NCI-H1436 (cell line): ENCODE measurements at places on chromosomes 11 and 22.

DNA sequence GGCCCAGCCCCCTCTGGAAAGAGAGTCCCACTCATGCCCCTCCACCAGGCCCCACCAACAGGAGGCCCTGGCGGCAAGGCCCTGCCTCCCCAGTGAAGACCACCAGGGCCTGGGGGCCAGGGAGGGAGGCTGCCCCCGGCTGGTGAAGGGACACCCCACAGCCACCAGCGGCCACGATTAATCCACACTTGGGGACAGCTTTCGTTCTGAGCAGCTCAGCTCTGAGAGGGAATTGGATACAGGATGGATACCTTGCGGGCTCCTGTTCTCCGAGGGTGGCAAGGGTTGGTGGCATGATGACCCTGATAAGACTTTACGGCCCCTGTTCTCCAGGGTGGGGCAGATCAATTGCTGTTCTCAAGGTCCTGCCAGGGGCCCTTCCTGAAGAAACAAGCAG, 6.9 kb upstream of the NLRP6 start:
- no peak for DNase-seq

- DNase-seq = no peak
Observed at GRCh38 chr11:33722590-33723234, 13.5 kb downstream of the CD59 start.

- DNase-seq = no peak
Observed at GRCh38 chr11:86081455-86081854, 12.6 kb upstream of the PICALM start.

GRCh38 chr11:60211206-60211605, 28.3 kb upstream of the MS4A6A start:
- no peak for DNase-seq

DNA sequence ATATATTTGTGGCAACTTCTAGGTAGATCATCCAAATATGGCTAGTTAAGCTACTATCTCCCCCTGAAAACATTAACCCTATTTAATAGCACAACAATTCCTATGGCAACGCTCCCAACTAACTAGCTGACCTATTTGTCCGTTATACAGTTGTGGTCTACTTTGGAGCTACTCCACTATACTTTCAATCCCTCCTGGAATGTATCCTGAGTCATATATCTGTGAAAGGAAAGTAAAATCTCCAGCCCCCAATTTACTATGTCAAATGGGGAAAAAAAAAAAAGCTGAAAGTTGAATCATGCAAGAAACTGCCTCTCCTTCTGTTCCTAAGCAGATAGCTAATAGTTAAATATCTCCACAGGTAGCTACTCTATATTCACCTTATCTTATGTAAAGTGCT, 128.5 kb downstream of the CD44 start:
- DNase-seq = no peak

DNA sequence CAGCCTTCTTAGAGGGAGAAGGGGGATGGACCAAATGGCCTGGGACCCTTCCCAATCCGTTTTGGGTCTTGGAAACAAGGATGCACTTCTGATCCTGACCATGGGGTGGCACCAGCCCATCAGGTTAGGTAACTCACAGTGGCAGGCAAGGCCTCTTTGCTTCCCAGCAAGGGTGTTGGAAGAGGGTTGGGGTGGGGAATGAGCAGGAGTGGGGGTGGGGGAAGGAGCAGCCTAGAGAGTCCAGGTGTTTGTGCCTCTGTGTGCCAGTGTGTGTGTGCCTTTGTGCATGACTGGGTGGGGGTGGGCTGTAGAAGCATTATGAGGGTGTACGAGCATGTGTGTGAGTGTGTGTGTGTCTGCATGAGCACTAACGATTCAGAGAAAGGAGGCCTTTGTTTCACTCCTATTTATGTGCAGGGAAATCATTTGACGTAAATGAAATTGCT, 213.1 kb downstream of the INSC start:
- peak; percentile 79 for DNase-seq

GRCh38 chr11:11520231-11521015, 101.4 kb downstream of the GALNT18 start:
- no peak for DNase-seq

DNA sequence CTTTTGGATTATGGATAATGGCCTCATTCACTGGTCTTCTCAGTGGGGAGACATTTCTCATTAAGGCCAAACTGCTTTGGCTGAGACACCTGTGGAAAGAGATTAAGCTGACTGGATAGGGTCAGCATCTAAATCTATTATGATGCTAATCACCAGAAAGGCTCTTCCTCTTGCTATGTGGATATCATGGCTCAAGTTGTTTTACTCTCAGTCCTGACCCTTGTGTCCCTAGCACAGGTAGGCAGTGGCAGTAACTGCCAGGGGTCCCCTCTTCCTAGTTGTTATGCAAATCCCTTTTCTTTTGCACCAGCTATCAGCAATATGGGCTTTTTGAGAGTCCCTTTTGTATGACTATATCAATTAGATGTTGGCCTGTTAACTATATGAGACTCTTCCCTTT, 335.7 kb upstream of the PLET1 start:
- DNase-seq = no peak

- DNase-seq = no peak
Observed at GRCh38 chr11:21268036-21268435, 598.6 kb downstream of the NELL1 start.

DNA sequence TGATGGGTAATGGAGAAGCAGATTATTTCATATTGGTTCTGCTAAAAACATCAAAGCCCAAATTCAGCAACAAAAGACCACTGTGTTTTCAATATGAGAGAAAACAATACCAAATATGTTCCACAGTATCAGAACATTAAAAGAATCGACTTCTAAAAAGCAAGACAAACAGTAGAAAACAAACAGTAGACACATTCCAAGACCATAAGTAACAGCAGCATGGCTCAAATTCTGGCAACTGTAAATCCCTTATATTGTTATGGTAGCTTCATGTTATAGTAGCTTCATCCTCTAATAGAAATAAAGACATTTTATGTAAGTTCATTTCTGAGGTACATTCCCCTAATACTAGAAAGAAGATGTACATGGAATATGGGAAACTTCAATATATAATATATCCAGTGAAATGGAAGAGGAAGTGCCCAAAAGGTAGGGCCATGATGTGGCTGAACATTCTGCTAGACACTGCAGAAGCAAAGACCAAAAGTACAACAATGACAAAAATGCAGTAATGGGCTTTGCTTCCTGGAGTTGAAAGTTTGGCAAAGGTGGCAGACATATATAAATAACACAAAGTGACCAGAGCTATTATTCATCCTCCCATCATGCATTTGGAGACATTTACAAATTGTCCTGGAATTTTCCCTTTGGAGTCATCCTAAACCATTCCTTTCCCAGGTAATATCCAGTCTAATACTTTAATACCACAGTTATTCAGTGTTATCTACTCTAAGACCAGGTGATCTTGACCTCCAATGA, 299.9 kb downstream of the DCDC1 start:
- DNase-seq = no peak

GRCh38 chr11:85752890-85753581, 57.9 kb downstream of the SYTL2 start:
- DNase-seq = no peak

DNA sequence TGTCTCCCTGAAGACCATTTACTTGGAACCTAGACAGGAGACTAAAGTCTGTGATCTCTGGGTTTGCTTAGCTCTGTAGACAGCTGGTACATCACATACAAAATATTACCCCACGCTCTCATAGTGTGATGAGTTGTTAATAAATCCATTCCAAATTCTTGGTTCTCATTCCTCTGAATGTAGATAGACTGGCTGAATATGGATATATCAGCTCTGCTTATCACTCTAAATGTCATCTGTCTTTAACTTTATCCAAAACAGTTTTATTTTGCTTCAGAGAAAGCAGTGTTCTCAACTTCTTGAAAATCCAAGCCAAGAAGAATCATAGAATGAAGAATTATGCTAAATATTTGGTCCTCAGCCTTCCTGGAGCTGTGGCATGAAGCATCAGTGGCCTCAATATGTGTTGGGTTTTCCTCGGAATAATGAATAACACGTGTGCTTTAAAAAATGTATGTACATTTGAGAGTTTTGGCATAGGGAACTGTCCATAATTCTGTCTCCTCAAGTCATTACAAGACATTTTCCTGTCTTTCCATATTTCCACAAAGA, 10.5 kb upstream of the LDLRAD3 start:
- no peak for DNase-seq

DNA sequence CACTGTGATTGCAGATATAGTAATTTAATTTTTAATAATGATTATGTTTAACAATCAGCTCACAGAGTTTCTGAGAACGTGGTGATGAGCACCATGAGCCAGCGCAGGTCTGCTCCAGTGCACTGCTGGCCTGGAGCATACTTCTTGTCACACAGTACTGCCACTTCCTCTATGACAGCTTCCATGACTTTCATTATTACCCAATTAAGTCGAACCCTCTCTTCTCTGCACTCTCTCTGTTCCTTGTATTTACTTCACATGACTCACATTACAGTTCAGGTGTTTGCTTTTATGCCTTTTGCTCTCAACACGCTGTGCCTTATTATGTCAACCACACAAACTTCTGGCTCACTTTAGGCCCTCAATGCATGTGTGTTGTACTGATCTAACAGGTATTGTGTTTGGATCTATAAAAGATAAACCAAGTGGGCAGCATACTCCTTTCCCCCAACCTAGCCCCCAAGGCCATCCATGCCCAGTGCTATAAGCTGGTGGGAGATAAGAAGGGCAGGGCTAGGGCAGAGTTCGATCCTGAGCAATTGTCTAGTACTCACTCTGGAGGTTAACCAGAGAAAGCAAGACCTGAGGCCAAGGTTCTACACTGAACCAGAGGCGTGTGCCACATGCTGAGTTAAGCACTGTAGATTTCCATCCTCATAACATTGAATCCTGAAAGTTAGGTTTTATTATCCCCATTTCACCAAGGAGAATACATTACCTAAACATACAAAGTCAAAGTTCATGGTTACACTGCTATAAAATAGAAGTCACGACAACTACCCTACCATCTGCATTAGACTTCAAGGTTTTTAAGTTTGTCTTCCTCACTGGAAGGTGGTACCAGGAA, 356.5 kb downstream of the INSC start:
- peak; percentile 11 for DNase-seq

GRCh38 chr11:19209617-19210370, 8.0 kb upstream of the CSRP3 start:
- no peak for DNase-seq

GRCh38 chr11:5486421-5486820, 2.1 kb upstream of the OR52D1 start:
- DNase-seq = no peak

GRCh38 chr22:34903416-34903815, 162.5 kb upstream of the ISX start:
- no peak for DNase-seq

DNA sequence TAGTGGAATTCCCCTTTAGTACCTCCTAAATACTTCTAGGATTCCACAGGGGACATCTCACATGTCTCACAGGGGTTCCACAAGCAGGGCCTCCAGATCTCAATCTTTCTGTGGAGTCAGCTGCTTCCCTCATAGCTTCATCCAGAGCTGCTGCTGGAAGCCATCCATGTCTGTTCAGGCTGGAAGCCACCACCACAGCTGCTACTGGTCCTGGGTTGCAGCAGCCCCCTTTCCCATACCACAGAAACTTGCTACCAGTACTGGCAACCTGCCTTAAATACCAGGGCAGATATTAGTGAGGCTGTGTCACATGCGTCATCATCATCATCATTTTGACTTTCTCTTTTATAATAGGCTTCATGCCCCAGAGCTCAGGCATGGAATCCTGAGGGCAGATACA, 242.7 kb upstream of the NCAM1 start:
- DNase-seq = no peak

GRCh38 chr22:44465563-44465962, 32.5 kb downstream of the RTL6 start:
- no peak for DNase-seq

GRCh38 chr11:117456027-117456720, 128.5 kb downstream of the CEP164 start:
- DNase-seq = no peak

DNA sequence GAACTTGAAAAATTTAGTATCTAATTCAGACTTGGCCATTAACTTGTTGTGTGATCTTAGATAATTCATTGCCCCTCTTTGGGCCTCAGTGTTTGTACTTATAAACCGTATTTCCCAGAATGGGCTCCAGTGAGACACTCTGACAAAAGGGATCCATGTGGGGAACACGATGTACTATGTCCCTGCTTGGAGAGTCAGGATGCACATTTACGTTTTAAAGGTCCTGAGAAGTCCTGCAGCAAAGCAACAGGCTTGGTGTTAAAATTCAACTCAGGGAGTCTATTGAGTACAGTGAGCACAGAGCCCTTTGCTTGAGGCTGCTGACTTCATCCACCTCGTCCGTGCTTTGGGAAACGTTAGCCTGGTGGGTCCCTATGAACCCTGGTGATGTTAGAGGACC, 9.0 kb downstream of the WNT11 start:
- DNase-seq = no peak

GRCh38 chr11:113245216-113245615, 69.2 kb upstream of the TTC12 start:
- DNase-seq = no peak

DNA sequence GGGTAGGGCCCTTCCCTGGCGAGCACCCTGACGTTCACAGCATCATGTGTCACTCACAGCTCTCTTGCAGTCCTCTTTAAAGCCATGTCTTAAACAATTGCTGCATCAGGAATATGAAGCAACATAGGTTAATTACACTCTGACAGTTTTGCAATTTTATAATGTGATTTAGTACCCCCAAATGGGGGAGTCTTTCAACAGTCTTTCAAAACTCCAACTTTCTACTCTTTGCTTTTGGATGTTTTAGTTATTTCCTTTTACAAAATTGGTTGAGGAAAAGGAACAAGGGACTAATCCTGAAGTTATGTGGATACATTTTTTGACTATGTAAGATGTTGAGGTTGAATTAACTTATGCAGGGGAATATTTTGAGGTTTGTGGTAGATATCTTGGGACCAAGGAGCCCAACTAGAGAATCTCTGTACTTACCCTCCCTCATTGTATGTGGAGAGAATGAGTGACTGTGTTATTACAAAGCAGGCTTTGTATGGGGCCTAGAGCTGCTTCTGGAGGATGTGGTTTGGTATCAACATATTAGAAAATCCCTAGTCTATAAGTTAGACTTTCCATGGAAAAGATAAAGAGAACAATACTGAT, at the start of gene MMP8:
Gene MMP8, minus strand, starts transcription at position 51 of the 597 bp plus-strand sequence. CDS start 99 bp downstream, outside the sequence.
- DNase-seq = no peak

- DNase-seq = no peak
Observed at GRCh38 chr11:95330302-95330701, 99.3 kb upstream of the SESN3 start.

- DNase-seq = no peak
Observed at GRCh38 chr22:32269316-32269715, 14.2 kb upstream of the SLC5A4 start.

GRCh38 chr11:61883327-61883726, 8.0 kb downstream of the FADS3 start:
- no peak for DNase-seq

GRCh38 chr11:121341609-121342008, 49.0 kb downstream of the SC5D start:
- DNase-seq = no peak
